Esophagus squamous epithelium (tissue), 5 donors: ENCODE measurements at places on chromosomes 12 and 14. TPM values are rescaled to one million over a fixed set of nuclear protein-coding genes. Genes with fewer than 3 reads are reported as not detected.

DNA sequence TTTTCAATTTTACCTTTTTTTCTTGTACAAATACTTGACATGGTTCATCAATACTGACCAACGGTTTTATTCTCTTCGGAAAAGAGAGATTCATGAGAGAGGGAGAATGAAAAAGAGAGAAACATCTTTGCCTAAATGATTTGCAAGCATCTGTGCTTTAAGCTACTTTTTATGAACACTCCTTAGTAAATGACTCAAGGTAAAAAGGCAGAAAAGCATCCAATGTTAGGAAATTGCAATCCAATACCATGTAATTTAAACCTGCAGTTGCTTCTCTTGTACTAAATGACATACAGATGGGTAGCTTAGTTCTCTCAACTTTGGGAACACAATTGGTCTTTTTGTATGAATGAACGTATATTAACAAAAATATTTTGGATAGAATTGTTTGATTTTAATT, 46.1 kb downstream of the MSRB3 start:
- H3K4me1 ChIP-seq, result no peaks in the 10 kb centered on the region
- DNase-seq, result no peak
- H3K36me3 ChIP-seq, result no peaks in the 10 kb centered on the region
- no peaks in the 10 kb centered on the region for H3K27me3 ChIP-seq

- no peaks in the 10 kb centered on the region for H3K27me3 ChIP-seq
- H3K27ac ChIP-seq, result no peak overlapping the region
Measured at GRCh38 chr14:50237427-50237826, 6.0 kb upstream of the SOS2 start.

TEX22 gene
- total RNA-seq, result not detected

DNA sequence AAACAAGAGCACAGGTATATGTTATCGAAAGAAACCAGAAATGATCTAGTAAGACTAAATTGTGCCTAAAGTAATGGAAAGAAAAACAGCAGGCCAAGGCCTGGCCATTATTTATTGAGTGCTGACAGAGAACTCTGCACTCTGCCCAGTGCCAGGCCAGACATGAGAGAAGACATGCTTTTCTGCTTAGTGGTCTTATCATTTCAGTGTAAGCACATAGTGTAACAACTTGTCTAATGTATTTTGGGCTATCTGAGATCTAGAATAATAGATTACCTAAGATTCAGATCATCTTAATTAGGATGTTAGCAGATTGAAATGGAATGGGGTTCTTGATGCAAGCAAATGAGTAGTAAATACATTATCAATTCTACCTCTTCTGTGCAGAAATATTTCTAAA, 278.3 kb downstream of the AKAP6 start:
- peaks cover 41% of the 10 kb centered on the region for H3K4me1 ChIP-seq
- no peak overlapping the region for H3K4me3 ChIP-seq
- H3K36me3 ChIP-seq, result no peaks in the 10 kb centered on the region
- DNase-seq, result no peak
- no peak overlapping the region for H3K27ac ChIP-seq
- H3K27me3 ChIP-seq, result no peaks in the 10 kb centered on the region

NR1H4 gene
- total RNA-seq, result not detected

GRCh38 chr12:41466300-41466699, 278.2 kb downstream of the PDZRN4 start:
- H3K4me3 ChIP-seq, result no peak overlapping the region
- H3K36me3 ChIP-seq, result no peaks in the 10 kb centered on the region
- no peaks in the 10 kb centered on the region for H3K4me1 ChIP-seq
- no peak for DNase-seq
- H3K27me3 ChIP-seq, result no peaks in the 10 kb centered on the region

- H3K4me3 ChIP-seq, result no peak overlapping the region
- H3K36me3 ChIP-seq, result no peaks in the 10 kb centered on the region
- no peak for DNase-seq
- H3K27ac ChIP-seq, result no peak overlapping the region
- H3K27me3 ChIP-seq, result no peaks in the 10 kb centered on the region
- H3K4me1 ChIP-seq, result no peaks in the 10 kb centered on the region
Measured at GRCh38 chr12:49244176-49244575, 20.7 kb upstream of the TUBA1C start.

KRT74 gene
- not detected for total RNA-seq
